ENCODE measurements at places on chromosomes 1 and 21.

- DNase-seq = no peak
Measured at GRCh38 chr1:23645338-23645737, 46.3 kb upstream of the RPL11 start.

DNA sequence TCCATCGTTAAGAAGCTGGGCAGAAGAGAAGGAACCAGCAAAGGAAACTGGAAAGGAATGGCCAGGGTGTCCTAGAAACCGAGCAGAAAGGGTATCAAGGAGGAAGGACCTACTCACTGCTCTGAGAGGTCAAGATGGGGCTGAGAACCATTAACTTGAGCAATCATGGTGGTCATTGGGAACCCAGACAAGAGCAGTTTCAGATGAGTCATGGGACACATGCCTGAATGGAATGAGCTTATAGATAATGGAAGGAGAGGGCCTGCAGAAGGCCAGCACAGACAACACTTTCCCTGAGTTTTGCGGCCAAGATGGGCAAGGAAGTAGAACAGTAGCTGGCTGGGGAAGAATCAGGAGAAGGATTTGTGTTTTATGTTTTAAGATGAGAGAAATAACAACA, 383.2 kb downstream of the KIF26B start:
- DNase-seq = no peak

DNA sequence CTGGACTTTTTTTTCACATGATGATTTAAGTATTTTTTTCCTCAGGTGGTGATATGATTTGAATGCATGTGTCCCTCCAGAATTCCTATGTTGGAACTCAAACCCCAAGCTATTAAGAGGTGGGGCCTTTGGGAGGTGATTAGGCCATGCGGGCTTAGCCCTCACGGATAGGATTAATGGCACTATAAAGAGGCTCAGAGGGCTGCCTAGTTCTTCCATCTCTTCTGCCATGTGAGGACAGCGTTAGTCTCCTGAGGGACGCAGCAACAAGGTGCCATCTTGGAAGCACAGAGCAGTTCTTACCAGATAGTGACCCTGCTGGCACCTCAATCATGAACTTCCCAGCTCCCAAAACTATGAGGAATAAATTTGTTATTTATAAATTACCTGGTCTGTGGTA, 18.3 kb upstream of the RBBP5 start:
- no peak for DNase-seq

GRCh38 chr21:27812279-27812678, 845.4 kb upstream of the ADAMTS5 start:
- DNase-seq = no peak

DNA sequence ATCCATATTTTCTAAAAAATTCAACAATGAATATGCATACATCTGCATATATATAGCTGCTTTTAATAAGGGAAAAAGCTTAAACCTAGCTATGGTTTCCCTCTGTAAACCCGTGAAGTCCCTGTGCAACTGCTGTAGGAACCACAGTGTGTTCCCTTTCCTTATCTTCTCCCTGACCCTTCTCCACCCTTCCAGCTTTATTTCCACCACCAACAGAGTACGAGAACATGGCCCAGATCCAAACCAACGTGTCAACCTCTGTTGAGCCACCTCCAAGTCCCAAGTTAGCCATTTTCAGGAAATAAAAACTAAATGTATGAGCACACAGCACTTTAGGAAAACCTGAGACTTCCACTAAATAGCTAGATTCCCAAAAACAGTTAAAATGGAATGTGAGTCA, 20.3 kb downstream of the SUSD4 start:
- no peak for DNase-seq

DNA sequence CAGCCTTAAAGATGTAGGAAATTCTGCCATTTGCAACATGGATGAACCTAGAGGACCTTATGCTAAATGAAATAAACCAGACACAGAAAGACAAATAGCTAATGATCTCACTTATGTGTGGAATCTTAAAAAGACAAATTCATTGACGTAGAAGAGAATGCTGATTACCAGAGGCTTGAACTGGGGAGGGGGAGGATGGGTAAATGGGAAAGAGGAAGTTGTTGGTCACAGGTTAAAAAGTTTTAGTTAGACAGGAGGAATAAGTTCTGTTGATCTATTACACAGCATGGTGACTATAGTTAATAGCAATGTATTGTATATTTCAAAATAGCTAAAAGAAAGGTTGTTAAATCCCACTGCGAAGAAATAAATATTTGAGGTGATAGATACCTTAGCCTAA, 62.8 kb downstream of the PKN2 start:
- no peak for DNase-seq

DNA sequence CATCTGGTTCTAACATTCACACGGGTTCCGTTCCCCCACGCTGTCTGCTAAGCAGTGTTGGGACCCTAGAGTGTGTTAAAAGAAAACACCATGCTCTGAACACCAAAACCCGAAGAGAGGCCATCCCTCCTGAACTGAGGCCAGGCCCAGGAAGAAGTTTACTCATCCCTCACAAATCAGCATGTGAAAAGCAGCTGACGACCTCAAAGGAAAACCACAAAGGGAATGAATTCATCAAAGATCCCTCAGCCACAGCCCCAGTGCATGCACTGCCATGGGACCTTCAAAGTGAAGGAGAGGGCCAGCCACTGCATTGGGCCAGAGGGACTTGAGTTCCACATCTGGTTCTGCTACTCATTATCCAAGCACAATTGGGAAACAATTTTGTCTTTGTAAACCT, 7.0 kb upstream of the PSEN2 start:
- DNase-seq = no peak

GRCh38 chr1:182374101-182374834, 17.3 kb downstream of the GLUL start:
- DNase-seq = no peak

DNA sequence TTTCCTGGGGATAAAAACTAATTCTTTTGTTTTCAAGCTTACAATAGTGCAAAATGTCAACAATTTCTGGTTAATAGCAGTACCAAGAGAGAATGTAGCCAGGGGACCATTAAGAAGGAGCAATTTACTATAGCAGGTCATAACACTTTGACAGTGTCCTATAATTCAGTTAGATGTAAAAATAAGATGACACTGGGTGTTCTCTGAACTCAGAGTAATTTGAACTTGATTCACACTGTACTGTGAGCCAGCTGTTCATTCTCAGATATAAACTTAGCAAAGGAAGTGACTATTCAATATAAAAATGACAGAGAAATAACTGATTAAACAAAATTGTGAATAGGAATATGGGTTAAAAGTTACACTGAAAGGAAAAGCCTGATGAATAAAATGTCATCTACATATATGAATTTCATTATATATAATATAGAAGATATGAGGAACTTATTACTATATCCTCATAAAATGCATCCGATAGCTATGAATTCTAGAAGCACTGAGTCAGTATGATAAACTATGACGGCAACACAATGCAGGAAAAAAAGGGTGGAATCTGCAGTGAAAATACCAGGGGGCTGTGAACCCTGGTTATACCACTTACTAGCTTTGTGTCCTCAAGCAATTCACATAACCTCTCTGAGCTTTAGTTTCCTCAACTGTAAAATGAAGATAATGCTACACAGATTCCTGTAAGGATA, 135.9 kb downstream of the ACBD6 start:
- no peak for DNase-seq

DNA sequence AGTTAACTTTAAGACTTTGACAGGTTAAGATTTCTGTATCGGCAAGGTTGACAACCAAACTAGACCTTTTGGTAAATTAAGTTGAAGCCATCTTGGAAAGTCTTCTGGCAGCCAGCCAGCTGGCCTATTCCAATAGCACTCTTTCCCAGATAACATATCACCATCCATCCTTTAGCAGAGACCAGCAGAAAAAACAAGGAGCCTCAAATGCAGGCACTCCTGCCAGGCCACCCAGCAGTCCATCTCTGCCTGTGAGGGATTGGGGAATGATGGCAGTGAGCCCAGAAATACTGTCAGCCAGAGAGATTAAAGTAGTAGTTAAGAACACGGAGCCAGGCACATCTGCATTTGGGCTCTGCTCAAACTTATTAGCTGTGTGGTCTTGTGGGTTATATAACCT, 19.4 kb downstream of the ZBTB40 start:
- no peak for DNase-seq
